ENCODE measurements at places on chromosomes 16 and 17. TPM values are rescaled to one million over a fixed set of nuclear protein-coding genes. Genes with fewer than 3 reads are reported as not detected.

The SKAP1 gene
- total RNA-seq: not detected

The KLHDC4 gene
- total RNA-seq: 15.6 TPM

The METTL2A gene
- total RNA-seq: 21.6 TPM

The TMEM235 gene
- total RNA-seq: not detected
